ENCODE measurements at places on chromosomes 12 and 14.

DNA sequence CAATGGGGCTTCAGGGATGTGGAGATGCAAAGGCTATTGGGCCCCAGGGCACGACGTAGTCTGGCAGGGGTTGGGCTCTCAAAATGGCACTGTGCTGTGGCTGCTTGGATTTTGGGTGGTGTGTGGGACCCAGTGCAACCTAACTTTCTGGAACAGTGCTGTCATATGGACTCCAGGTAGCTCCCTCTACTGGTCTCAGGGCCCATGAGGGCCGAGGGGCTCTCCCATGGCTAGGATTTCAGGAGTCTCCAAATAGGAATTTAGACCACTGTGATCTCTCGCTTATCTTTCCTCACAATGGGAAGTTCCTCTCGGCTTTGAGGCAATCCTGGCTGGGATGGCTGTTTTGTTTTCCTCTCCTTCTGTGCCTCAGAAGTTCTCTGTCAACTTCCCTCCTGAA lies 68.2 kb upstream of the MUCL1 start:
- DNase-seq = no peak

GRCh38 chr12:113397497-113398197 lies 6.0 kb downstream of the SDS start:
- no peak for DNase-seq

- no peak for DNase-seq
These were observed 4.6 kb downstream of the PPM1A start for GRCh38 chr14:60253649-60254048.

GRCh38 chr14:76666746-76667145 lies 94.5 kb upstream of the VASH1 start:
- no peak for DNase-seq

DNA sequence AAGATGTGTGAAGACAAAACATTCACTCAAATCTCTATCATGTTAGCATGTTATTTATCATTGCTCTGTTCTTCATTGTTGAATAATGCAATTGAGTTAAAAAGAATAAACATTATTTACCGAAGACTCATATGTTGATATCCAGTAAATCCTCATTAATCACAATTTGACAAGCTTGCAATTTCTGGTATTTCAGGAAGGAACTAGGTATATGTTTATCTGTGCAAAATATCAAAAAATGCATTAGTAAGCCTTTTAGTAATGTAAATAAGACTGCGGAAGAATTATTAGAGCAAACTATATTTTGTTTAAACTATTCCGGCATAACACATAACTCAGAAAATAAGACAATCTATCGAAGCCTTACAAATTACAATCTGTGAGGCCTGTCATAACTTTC lies 222.7 kb upstream of the NOVA1 start:
- DNase-seq = no peak

DNA sequence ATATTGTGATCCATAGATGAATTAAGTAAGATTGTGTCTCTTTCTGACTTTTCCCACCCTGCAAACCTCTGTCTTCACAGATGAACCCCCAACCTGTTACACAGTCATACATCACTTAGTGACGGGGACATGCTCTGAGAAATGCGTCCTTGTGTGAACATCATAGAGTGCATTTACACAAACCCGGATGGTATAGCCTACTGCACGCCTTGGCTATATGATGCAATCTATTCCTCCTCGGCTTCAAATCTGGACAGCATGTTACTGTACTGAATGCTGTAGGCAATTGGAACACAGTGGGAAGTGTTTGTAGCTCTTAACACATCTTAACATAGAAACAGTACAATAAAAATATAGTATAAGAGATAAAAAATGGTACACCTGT lies 7.4 kb upstream of the TESPA1 start:
- peak; percentile 20 for DNase-seq

GRCh38 chr12:106269150-106269771 lies 21.4 kb upstream of the CKAP4 start:
- no peak for DNase-seq

DNA sequence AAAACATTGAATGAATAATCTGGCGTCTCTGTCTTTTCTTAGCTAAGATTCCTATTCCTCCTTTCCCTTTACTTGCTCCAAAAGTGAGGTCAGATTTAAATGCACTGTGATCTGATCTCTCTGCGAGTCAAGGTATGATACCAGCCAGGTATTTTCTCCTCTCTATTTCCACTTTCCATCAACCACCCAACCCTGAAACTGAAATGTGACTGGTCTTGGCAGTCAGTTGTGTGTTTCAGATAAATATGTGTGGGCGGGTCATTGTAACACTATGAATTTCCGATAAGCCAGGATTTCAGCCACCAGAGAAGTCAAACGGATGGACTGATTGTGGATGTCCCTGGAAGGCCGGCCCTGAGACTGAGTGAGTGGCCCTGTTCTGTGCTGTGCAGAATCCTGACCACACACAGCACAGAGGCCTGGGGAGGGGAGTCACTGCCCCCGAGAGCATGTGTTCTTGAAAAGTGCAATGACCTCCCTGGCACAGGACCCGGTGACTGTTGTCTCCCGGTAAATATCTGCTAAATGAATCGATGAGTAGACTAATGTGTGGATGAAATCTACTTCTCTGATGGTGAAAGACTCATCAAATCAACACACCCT lies 612.5 kb upstream of the TMEM132C start:
- no peak for DNase-seq

DNA sequence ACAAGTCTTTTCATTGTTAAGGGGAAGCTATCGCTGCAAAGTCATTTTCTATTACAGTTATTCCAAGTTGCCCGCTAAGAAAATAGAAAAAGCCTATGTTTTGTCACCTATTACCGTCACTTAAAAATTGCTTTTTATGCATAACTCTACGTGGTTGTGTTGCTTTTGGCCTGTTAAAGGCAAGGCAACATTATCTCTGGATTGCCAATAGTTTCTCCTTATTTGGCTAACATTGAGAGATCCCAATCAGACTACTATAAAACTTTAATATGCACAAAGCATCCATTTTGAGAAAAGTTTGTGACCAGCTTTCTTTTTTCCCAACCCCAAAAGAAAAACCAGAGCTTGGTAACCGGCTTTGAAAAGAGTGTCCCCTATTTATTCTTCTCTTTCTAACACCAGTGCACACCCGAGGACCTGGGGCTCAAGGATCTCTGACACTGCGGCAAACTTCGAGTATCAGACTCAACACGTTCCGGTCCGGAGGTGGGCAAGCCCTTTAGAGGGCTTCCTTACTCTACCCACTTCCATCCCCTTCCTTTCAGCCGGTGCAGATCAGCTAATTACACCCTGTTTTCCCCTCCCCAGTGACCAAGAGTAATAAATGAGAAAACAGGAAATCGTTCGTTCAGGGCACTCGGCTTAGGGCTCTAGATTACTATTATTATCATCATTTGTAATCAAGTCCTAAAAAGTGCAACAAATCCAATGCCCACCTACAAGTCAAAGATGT lies 1.2 kb downstream of the PPP1R12A start:
- no peak for DNase-seq

GRCh38 chr14:20986811-20987210 lies 3.0 kb upstream of the METTL17 start:
- no peak for DNase-seq

DNA sequence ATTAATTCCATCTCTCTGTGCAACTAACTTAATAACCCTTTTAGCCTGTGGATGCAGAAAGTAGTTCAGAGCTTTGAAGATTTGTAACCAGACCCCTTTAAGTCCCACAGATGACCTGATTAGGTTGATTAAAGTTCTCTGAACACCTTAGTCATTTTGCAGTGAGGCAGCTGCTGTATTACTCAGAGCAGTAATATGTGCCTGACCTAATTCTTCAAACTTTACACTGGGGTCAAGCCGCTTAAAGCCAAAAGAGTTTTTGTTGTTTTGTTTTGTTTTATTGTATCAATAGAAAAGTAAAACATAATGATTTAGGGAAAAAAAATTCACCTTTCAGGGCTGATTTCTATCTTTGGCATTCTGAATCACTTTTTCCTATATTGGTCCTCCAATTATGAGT lies 78.6 kb upstream of the PLEKHG7 start:
- no peak for DNase-seq

- no peak for DNase-seq
These were observed 216.8 kb downstream of the TTC8 start for GRCh38 chr14:89041257-89041582.
